ENCODE measurements at places on chromosomes 16 and 17.

DNA sequence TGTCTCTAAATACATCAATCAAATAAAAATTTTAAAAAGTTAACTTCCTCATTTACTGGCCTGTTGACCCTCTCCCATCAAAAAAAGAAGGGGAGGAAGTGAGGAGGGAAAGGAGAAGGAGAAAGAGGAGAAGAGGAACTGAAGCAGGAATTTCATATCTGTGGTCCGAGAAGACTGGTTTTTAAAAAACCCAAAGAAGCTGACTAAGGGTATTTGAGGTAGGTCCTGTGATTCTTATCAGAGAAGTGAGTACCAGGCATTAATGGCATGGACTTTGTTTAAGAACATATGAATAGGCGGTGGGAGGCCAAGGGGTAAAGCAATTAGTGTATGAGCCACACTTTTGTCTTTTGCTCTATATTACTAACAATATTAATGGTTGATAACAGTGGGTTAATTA is 2.0 kb downstream of the SLC46A1 start:
- no peaks in the 10 kb centered on the region for H3K36me3 ChIP-seq
- no peak overlapping the region for H3K4me3 ChIP-seq
- peaks cover 9% of the 10 kb centered on the region for H3K4me1 ChIP-seq
- H3K27ac ChIP-seq: no peak overlapping the region
- DNase-seq: no peak

DNA sequence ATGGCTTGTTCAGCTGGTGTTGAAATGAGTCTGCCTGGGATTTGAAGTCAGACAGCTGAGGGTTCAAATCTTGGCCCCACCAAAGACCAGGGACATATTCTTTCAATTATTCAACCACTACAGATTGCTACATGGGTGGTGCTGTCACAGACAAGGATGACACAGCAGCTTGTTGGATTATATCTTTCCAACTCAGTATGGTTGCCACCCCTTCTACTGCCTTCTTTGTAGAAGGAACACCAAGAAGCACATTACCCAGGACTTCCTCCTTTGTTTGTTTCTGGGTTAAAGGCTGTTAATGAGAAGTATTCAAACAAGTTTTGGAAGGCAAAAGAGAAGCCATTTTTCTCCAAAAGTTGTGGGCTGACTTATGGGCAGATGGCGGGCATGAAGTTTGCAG is 78.6 kb downstream of the COPRS start:
- H3K36me3 ChIP-seq: no peaks in the 10 kb centered on the region
- no peak overlapping the region for H3K4me3 ChIP-seq
- no peak overlapping the region for H3K27ac ChIP-seq
- H3K27me3 ChIP-seq: no peaks in the 10 kb centered on the region
- DNase-seq: no peak

DNA sequence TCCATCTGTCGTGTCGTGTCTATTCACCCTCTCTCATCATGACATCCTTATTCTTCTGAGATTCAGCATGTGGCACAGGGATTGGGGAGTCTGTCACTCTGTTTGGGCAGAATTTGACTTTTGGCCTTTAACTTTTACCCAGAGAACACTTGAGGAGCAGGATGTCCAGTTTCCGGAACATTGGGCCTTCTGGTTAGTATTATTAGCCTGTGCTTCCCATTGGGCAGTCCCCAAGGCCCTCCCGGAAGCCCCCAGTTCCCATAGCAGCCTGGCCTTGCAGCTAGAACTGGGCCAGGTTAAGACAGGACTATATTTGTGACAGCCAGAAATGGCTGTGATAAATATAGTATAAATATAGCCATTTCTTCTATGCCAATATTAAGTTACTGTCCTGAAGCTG is 9.6 kb downstream of the SCN4A start:
- H3K4me3 ChIP-seq: no peak overlapping the region
- H3K27ac ChIP-seq: no peak overlapping the region
- H3K27me3 ChIP-seq: no peaks in the 10 kb centered on the region
- no peaks in the 10 kb centered on the region for H3K36me3 ChIP-seq
- H3K4me1 ChIP-seq: peaks cover 9% of the 10 kb centered on the region

DNA sequence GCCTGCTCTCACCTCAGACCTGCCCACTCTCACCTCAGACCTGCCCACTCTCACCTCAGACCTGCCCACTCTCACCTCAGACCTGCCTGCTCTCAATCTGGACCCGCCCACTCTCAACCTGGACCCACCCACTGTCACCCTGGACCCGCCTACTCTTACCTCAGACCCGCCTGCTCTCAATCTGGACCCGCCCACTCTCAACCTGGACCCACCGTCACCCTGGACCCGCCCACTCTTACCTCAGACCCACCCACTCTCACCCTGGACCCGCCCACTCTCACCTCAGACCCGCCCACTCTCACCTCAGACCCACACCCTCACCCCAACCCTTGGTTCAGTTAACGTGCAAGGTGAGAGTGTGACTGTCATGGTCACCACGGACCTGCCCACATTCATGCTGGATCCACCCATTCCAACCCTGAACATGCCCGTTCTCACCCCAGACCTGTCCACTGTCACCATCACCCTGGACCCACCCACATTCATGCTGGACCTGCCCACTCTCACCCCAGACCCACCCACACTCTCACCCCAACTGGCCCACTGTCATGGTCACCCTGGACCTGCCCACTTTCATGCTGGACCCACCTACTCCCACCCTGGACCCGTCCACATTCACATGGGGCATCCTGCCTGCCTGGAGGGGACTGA is 31.2 kb upstream of the ENPP7 start:
- no peak for DNase-seq
- H3K27me3 ChIP-seq: no peaks in the 10 kb centered on the region
- no peak overlapping the region for H3K27ac ChIP-seq
- H3K4me3 ChIP-seq: no peak overlapping the region
- H3K4me1 ChIP-seq: no peaks in the 10 kb centered on the region

- H3K27ac ChIP-seq: no peak overlapping the region
- H3K27me3 ChIP-seq: no peaks in the 10 kb centered on the region
- no peak overlapping the region for H3K4me3 ChIP-seq
- no peak for DNase-seq
- no peaks in the 10 kb centered on the region for H3K36me3 ChIP-seq
Observed at GRCh38 chr16:50401355-50401754, 32.6 kb upstream of the BRD7 start.

GRCh38 chr17:10119203-10120108 is 79.0 kb downstream of the GAS7 start:
- no peak overlapping the region for H3K4me3 ChIP-seq
- H3K27ac ChIP-seq: no peak overlapping the region
- H3K4me1 ChIP-seq: peaks cover 9% of the 10 kb centered on the region
- no peak for DNase-seq
- no peaks in the 10 kb centered on the region for H3K27me3 ChIP-seq

GRCh38 chr17:44773140-44773539 is 14.4 kb downstream of the ADAM11 start:
- H3K27me3 ChIP-seq: no peaks in the 10 kb centered on the region
- no peaks in the 10 kb centered on the region for H3K36me3 ChIP-seq
- no peak for DNase-seq
- H3K4me3 ChIP-seq: no peak overlapping the region

DNA sequence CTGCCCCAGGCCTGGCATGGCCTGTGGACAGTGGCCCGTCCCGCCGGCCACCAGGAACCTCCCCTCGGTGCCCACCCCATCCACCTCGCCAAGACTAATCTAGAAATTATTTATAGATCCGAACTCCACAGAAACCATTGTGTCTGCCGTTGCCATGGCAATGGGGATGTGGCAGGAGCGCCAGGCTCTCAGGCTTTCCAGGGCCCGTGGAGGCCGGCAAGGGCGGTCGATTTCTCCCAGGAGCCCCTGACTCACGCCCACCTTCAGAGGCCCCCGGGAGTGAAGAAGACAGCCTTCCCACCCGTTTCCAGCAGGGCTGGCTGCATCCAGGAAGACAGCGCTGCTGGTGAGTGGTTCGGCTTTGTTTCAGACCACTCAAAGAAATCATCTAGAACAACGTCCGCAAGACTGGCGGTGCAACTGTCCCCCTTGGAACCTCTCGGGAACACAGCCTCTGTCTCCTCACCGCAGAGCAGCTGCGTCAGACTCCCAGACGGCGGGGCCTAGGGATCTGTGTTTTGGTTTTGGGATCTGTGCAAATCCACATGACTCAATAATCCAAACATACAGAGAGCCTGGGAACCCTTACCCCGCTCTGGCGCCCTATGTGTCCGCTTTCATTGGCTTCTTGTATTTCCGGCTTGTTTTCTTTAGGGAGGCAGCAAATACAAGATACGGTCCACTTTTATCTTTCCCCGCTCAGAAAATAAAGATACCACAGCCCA is 48.5 kb upstream of the ZCCHC14 start:
- no peaks in the 10 kb centered on the region for H3K4me1 ChIP-seq
- H3K36me3 ChIP-seq: no peaks in the 10 kb centered on the region
- DNase-seq: no peak
- no peak overlapping the region for H3K27ac ChIP-seq
- H3K27me3 ChIP-seq: no peaks in the 10 kb centered on the region

DNA sequence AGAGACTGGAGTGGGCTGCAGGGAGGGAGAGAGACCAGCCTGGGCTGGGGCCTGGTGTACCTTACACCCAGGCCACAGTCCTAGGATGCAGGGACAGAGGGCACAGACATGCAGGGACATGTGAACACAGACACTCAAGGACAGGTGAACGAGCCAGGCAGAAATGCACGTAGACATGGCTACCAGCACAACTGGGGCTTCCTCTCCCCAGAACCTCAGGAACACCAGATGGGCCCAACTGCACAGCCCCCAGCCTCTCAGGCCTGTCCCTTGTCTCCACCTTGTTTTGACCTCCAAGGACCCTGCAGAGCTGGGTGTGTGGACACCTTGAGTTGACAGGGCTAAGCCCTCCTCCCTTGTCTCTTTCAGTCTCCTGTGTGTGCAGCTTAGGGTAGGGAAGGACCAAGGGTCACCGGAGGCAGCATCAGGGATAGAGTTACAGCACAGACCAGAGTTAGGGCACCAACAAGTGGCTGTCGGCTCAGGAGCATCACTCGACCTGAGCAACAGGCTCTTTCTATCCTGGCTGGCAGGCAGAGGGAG is 9.2 kb downstream of the SEZ6 start:
- H3K36me3 ChIP-seq: no peaks in the 10 kb centered on the region
- H3K27ac ChIP-seq: no peak overlapping the region
- H3K4me3 ChIP-seq: no peak overlapping the region
- no peaks in the 10 kb centered on the region for H3K27me3 ChIP-seq

GRCh38 chr16:20838240-20838639 is 31.9 kb downstream of the REXO5 start:
- H3K4me3 ChIP-seq: no peak overlapping the region
- DNase-seq: no peak
- H3K4me1 ChIP-seq: no peaks in the 10 kb centered on the region
- H3K36me3 ChIP-seq: no peaks in the 10 kb centered on the region

GRCh38 chr16:11806721-11807120 is 9.7 kb upstream of the ZC3H7A start:
- no peak for DNase-seq
- no peak overlapping the region for H3K27ac ChIP-seq
- H3K27me3 ChIP-seq: no peaks in the 10 kb centered on the region
- H3K36me3 ChIP-seq: no peaks in the 10 kb centered on the region
- H3K4me1 ChIP-seq: no peaks in the 10 kb centered on the region

GRCh38 chr17:47956791-47957590 is 692 bp downstream of the PRR15L start:
- H3K27me3 ChIP-seq: no peaks in the 10 kb centered on the region
- H3K4me3 ChIP-seq: no peak overlapping the region

GRCh38 chr16:57273359-57273758 is 11.1 kb downstream of the PLLP start:
- no peak overlapping the region for H3K4me3 ChIP-seq
- H3K27me3 ChIP-seq: no peaks in the 10 kb centered on the region
- H3K27ac ChIP-seq: no peak overlapping the region
- H3K36me3 ChIP-seq: no peaks in the 10 kb centered on the region
- no peak for DNase-seq
- peaks cover 34% of the 10 kb centered on the region for H3K4me1 ChIP-seq

- no peak overlapping the region for H3K4me3 ChIP-seq
- H3K4me1 ChIP-seq: no peaks in the 10 kb centered on the region
- H3K27me3 ChIP-seq: no peaks in the 10 kb centered on the region
- H3K36me3 ChIP-seq: no peaks in the 10 kb centered on the region
Observed at GRCh38 chr16:12998361-12999085, 97.1 kb downstream of the SHISA9 start.

DNA sequence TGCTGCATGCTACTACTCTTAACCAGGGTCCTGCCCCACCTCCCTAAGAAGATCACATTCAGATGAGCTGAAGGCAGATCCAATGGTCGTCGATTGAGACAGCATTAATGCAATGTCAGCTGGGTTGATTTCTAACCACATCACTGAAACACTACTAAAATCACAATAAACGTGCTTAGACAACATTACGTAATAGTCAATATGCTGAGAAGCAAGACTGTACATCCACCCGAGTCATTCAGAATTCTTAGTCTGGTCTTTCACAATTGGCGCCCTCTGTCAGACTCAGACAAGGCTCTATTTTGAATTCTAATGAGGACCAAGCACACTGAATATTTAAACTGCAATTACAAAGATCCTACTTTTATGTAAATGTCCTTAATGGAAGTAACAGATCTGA is 205.2 kb downstream of the STX8 start:
- H3K27ac ChIP-seq: no peak overlapping the region
- H3K4me3 ChIP-seq: no peak overlapping the region
- no peaks in the 10 kb centered on the region for H3K36me3 ChIP-seq
- no peak for DNase-seq
- H3K4me1 ChIP-seq: no peaks in the 10 kb centered on the region

DNA sequence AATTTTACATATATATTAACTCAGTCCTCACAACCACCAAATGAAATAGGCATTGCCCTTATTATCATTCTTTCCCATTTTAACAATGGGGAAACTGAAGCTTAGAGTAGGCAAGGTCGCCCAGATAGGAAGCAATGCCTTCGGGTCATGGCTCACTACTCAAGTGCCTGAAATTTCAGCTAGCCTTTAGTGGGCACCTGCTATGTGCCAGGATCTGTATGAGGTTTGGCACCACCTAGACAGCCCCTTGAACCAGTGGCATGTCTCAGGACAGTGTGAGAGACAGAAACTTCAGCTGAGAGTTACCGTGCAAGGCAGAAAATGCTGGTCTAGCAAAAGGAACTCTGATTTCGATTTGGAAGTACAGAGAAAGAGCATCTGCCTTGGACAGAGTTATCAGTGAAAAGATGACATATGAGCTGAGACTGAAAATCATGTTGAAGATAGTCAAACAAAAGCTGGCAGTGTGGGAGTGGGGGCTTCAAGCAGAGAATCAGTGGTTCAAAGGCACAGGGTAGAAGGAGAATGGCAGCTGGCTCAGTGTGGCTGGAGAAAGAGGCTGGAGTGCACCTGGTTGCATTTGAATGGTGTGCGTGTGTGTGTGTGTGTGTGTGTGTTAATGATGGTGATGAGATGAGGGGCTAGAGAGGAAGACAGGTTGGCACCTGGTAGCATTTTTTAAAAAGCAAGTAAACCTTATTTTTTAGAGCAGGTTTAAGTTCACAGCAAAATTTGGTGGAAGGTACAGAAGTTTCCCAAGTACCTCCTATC is 29.1 kb downstream of the CDH13 start:
- DNase-seq: no peak
- no peaks in the 10 kb centered on the region for H3K36me3 ChIP-seq
- H3K27me3 ChIP-seq: no peaks in the 10 kb centered on the region
- peak overlapping the region; percentile 53 for H3K27ac ChIP-seq

GRCh38 chr16:86016201-86016965 is 117.4 kb downstream of the IRF8 start:
- no peaks in the 10 kb centered on the region for H3K4me1 ChIP-seq
- peak; percentile 41 for DNase-seq
- H3K4me3 ChIP-seq: no peak overlapping the region

GRCh38 chr17:2580151-2580550 is 13.3 kb upstream of the PAFAH1B1 start:
- DNase-seq: no peak
- H3K4me3 ChIP-seq: no peak overlapping the region
- no peak overlapping the region for H3K27ac ChIP-seq
- no peaks in the 10 kb centered on the region for H3K4me1 ChIP-seq
- no peaks in the 10 kb centered on the region for H3K36me3 ChIP-seq
- H3K27me3 ChIP-seq: no peaks in the 10 kb centered on the region

All from naive thymus-derived CD4-positive, alpha-beta T cell (primary cell).